Gastroesophageal sphincter (tissue), 4 donors: ENCODE measurements at places on chromosomes 4 and X.

GRCh38 chr4:137529432-137529831 is 2.9 kb downstream of the PCDH18 start:
- ATAC-seq = no peak

- no peak for ATAC-seq
These were observed 10.0 kb upstream of the CC2D2A start for GRCh38 chr4:15459706-15460105.

DNA sequence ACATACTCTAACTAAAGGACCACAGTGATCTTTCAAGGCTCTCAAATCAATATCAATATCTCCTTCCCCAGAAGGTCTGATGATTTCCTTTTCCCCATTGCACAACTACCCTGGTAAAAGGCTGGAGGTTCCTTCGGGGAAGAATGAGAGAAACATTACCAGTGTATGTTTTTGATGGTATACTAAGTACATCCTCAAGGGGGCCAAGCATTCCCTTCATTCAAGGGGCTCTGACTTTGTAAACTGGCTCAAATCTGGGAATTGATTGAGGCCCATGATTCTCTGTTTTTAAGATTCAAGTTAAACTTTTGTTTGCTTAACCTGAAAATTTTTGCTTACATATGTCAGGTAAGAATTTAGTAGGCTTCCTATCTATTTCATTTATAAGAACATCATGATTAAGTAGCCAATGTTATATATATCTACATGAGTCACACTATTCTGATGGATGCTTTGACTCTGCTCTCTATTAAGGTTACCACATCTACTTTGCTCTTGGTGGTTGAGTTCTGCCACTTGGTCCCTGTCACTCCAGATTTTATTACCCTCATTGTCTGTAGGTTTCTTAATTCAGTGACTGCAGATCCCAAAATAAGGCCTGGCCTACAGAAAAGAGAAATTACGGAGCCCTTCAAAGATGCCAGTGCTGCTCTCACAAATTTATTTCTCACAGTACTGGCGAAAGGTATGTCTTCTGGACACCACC is 16.4 kb upstream of the GUCY1B1 start:
- ATAC-seq = no peak

- ATAC-seq = no peak
These were observed at the start of gene TMEM271 for GRCh38 chr4:576245-576821. TMEM271 (minus strand) TSS chr4:576295; CDS start chr4:576062, 233 bp downstream.

GRCh38 chrX:78493180-78493579 is 165.8 kb upstream of the CYSLTR1 start:
- ATAC-seq = no peak

GRCh38 chr4:68499021-68499420 is 51.8 kb downstream of the TMPRSS11E start:
- no peak for ATAC-seq

DNA sequence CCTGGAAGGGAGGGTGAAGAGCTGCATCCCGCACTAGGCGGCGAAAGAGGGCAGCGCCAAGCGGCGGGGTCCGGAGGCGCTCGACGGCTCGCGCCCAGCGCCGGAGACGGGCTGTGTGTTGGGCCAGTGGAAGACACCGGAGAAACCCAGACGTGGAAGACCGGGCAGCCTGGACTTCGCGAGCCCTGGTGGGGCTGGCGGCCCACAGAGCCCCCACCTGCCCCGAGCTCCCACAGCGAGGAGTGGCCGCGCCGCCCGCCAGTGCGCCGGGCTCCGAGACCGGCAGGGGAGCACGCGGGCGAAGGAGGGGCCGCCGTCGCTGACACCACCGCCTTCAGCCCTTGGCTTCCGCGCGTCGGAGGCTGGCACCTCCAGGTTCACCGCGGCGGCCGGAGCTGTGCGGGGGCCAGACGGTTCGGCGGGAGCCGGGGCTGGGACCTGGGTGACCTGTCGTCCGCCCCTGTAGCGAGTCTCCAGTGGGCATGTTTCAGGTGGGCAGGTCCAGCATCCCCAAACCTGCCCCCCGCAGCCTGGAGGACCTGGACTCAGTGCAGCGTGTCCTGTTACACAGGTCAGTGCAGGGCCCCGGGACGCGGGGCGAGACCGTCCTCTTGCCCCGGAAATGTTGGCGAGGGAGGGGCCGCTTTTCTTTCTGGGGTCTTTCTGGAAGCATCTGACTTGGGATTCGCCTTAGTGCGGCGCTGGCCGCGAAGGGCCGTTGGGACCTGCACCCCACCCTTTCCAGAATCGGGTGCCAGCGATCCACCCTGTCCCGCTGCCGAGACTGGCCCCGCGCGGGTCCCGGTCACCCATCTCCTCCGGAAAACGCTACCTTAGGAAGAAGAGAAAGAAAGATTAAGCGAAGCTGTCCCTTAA is 9.6 kb upstream of the INTU start:
- ATAC-seq = peak; percentile 80

- no peak for ATAC-seq
These were observed 810.4 kb downstream of the TRAM1L1 start for GRCh38 chr4:116275006-116275405.

DNA sequence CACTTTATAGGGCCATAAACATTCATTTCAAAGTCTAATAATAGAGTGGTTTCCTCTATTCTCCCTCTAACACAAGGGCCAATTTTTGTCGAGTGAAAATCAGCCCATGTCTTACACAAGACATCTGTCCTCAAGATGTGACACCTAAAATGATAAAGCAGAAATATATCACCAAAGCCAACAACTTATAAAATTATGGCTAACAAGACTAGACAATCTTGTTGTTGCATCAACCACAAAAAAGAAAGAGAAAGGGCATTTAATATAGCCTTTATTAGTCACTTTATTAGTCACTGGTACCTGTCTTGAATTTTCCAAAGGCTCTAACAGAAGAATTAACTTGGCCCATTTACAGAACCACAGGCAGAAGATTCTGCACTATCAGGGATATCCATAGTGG is 161.6 kb downstream of the SMIM20 start:
- no peak for ATAC-seq

DNA sequence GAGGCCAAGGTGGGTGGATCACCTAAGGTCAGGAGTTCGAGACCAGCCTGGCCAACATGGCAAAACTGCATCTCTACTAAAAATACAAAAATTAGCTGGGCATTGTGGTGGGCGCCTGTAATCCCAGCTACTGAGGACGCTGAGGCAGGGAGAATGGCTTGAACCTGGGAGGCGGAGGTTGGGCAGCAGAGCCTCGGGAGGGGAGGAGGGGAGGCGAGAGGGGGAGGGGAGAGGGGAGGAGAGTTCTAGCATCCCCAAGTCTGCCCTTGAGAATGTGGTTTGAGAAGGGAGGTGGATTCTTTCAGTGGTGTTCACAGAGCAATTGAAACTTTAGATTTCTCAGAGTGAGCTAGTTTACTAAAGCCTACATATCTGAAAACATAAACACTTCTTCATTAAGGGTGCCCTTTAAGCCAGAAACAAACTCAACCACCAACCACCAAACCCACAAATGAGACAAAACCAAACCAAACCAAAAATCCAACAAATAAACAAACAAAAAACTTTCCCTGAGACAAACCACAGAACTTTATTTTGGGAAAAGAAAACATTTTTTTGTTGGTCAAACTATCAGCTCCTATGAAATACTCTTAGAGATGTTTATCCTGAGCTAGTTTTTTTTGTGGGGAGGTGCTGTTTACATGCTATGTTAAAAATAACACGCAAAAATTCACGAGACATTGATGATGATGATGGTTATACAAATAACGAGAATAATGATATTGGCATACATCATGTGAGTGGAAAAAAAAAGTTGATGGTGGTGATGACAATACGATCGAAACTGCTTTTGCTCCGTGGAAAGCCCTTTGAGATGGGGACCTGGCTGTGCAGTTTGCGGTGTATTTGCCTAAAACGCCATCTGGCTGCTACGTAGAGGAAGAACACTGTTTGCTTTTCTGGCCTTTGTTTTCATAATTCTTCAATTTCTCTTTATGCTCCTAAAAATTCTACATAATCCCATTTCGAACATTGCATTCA is 98.2 kb upstream of the PRKX start:
- no peak for ATAC-seq

GRCh38 chrX:134712272-134712671 is 54.0 kb upstream of the PLAC1 start:
- ATAC-seq = no peak

DNA sequence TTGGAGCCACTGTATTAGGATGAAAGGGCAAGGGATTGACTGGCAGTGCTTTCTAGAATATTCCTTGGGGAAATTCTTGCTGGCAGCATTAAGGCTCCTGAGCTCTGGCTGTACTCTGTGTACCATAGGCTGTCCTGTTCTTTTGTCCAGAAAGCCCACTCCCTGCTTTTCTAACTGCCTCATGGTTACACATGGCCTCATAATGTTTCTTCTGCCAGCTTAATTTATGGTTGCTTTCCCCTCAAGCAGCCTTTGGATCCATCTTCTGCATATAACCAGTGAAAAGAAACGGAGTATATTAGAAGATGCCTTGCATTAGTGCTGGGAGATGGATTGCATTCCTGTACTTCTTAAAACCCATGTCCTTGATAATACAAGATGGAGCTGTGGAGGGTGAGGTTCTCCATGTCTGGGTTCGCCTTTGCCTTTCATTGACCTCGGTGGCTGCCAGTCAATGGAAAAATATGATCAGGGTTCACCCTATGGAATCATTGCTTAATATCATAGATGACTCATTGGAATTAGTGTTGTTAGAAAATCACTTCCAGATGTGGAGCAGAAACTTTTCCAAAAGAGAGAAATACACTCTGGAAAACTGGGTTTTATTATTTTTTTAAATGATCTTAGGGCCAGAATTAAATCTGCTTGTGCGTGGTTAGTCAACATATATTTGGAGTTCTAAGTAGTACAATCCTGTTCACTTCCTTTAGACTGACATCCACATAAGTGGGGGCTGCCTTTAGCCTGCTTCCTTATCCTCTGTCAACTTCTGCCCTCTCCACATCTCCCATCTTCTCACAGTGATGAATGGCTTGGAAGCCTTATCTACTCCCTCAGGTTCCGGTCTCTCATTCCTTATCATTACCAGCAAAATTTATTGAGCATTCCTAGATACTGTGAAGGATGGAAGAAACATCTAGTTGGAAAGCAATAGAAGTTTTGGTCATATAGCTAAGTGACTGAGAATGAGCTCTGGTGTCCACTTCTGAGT is 24.9 kb downstream of the DOCK11 start:
- ATAC-seq = peak; percentile 11

GRCh38 chr4:42482516-42483327 is 85.4 kb downstream of the SHISA3 start:
- no peak for ATAC-seq

DNA sequence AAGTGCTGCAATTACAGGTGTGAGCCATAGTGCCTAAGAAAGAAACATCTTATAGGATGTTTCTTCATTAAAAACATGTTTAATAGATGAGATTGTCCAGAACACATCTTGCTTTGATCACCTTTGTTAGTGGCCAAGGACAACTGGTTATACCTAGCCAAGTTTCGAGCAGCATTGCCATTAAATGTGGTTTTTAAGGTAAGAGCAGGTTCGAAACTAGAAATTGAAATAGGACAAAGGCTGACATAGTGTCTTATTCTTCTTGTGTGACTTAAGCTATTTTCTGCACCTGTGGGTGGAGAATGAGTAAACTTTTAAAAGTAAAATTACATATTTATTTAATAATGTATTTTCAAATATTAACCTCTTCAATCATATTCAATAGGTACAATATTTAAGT is 59.0 kb downstream of the RBPJ start:
- no peak for ATAC-seq

- peak; percentile 20 for ATAC-seq
These were observed 73.9 kb downstream of the HTRA3 start for GRCh38 chr4:8343262-8343966.

GRCh38 chr4:161581262-161582230 is 582.3 kb downstream of the FSTL5 start:
- ATAC-seq = no peak

DNA sequence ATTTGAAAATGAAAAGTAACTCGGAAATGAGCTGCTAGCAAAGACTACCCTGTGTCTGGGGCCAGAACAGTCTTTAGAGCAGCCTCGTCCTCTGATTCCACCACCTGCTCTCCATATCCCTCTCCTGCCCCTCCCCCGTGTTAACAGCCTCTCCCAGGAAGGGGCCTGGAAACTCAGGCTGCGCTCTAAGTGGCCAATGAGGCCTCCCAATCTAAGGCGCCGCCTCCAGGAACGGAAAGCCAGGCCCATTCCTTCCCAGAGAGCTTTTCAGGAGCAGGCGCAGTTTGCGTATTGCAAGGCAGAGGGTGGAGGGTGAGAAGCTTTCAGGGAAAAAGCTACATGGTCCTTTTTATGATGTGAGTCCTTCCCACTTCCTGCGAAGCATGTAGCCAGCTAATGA is 31.2 kb downstream of the RS1 start:
- no peak for ATAC-seq

GRCh38 chrX:107672955-107673378 is 44.7 kb downstream of the PRPS1 start:
- ATAC-seq = peak; percentile 58

GRCh38 chrX:25277574-25277973 is 261.8 kb upstream of the ARX start:
- ATAC-seq = no peak

- no peak for ATAC-seq
These were observed 25.3 kb downstream of the DCX start for GRCh38 chrX:111386615-111387233.

GRCh38 chr4:60522265-60522664 is 677.9 kb upstream of the ADGRL3 start:
- no peak for ATAC-seq

- no peak for ATAC-seq
These were observed 111.9 kb upstream of the EDNRA start for GRCh38 chr4:147368948-147369347.

DNA sequence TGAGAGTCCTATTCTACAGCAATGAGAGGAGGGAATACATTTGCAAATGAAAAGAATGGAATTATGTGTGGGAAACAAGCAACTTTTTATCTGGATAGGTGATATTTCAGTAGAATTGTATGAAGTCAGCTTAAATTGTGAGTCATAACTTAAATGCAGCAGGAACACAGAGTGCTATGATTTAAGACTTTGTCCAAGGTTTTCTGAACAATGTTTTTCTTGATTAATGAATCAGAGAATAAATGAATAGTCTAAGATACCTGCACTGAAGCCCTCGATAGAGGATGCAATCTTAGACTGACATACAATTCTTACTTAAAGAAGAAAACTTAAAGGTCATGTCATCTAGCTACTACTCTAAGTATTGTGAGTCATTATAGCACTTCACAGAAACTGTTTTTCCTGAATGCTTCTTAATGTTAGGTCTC is 8.0 kb downstream of the ARHGEF38 start:
- no peak for ATAC-seq

GRCh38 chr4:77921701-77922100 is 59.1 kb downstream of the MRPL1 start:
- ATAC-seq = peak; percentile 43

DNA sequence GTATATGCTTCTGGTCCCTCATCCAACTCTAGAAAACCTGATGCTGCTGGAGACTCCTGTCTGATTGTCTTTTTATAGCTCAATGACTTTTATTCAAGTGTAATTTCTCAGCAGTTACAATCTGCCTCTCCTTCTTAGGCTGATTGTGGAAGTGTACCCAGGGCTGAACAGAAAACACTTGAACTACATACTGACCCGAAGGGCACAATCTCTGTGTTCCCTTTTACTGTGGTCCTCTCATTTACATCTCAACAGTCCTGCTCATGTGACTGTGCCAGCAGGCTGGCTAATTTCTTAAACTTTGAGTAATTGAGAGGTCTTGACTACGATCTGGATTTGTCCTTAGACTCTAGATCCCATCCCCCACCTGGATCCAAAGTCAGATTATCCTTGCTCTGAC is 863.4 kb downstream of the PDHA2 start:
- ATAC-seq = no peak
